ENCODE measurements at places on chromosomes 4 and X. TPM values are rescaled to one million over a fixed set of nuclear protein-coding genes. Genes with fewer than 3 reads are reported as not detected.
A peak's percentile ranks its signal among the peaks of the same experiment; 100 is the strongest.

DNA sequence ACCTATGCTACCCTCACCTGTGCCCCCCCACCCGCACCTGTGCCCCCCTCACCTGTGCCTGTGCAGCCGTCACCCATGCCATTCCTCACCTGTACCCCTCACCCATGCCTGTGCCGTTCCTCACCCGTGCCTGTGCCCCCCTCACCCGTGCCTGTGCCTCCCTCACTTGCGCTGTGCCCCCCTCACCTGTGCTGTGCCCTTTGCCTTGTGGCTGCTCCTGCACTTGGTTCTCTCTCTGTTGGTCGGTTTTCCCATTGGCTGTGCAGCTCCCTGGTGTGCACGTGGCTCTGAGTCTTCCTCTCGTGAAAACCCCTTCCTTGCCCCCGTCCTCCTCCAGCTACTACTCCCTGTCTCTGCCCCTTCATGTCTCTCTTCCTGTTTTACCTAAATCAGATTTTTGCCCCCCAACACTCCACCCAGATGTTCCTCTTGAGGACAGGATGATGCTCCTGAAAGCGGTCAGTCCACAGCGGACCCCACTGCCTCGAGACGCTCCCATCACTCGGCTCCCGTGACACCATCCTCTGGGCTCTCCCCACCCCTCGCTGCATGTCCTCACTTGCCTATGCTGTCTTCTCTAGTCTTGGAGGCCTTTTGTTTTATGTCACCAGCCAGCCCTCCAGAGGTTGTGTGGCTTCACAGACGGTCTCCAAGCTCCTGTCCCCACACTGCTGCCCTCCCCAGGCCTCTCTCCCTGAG is 6.8 kb downstream of the MAEA start:
- H3K4me3 ChIP-seq, result peak overlapping the region; percentile 41
- no peak for DNase-seq
- no peaks in the 10 kb centered on the region for H3K36me3 ChIP-seq
- H3K27me3 ChIP-seq, result no peaks in the 10 kb centered on the region
- peaks cover 76% of the 10 kb centered on the region for H3K4me1 ChIP-seq

XAGE2 gene
- not detected for total RNA-seq

DNA sequence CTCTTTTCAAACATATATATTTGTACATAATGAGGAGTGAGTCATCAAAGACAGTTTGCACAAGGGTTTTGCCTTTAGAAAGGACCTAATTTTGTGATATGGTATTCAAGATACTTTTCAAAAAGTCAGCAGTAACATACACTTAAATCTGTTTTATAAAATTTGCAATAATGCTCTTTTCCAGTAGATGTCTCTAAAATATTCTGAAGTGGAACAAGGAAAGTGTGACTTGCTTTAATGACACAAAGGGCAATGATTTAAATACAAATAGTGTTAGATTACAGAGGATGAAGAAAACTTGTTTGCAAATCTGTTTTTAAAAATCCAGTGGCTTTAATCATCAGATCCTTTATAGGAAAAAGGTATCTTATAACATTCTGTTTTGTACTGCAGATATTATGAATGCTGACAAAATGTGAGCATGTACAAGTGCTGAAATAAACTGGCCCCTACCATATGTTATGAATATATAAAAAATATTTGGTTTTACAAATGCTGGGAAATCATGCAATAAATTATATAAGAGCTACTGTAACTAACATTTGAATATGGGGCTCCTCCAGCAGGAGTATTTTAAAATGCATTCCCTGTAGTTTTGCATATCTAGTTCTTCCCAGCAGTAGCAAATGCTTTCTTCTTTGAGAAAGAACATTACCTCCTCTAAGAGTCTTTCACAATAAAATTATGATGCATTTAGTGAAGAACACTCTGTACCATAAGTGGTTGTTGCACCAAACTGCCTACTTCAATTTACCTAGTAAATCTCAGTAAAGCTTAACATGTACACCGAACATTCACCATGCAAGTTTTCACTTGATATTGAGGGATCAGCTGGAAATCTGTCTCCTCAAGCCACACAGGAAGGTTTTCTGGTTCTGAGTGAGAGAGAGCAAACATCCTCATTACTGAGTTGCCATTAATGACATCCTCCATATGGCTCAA is 20.2 kb downstream of the MMRN1 start:
- no peaks in the 10 kb centered on the region for H3K4me1 ChIP-seq
- no peak overlapping the region for H3K27ac ChIP-seq
- DNase-seq, result no peak

DNA sequence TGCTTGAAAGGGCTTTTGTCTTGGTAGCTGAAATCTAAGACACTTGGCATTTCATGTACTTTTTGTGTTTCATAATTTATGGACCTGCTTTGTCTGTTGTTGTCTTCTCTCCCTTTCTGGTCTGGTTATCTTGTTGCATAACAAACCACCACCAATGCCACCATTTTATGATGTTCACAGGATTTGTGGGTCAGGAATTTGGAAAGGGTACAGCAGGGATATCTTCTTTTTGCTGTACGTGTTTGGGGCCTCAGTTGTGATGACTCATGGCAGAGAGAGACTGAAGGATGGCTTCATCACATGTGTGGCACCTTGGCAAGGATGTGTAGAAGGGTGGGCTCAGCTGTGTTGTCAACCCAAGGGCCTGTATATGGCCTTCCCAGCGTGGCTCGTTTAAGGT is 35.2 kb downstream of the KDM6A start:
- H3K27ac ChIP-seq, result no peak overlapping the region
- DNase-seq, result no peak
- H3K4me1 ChIP-seq, result peaks cover 49% of the 10 kb centered on the region

GRCh38 chr4:187302457-187303150 is 578.9 kb upstream of the FAT1 start:
- no peak for DNase-seq
- no peaks in the 10 kb centered on the region for H3K4me1 ChIP-seq
- no peak overlapping the region for H3K4me3 ChIP-seq
- no peaks in the 10 kb centered on the region for H3K36me3 ChIP-seq
